Suppressor macrophage treated with lipopolysaccharide for 1 hour (primary cell): ENCODE measurements at places on chromosomes 12 and 14.

- DNase-seq, result no peak
Measured at GRCh38 chr12:32864731-32865130, 31.8 kb downstream of the PKP2 start.

- no peak for DNase-seq
Measured at GRCh38 chr12:72677139-72677538, 405.0 kb downstream of the TRHDE start.

DNA sequence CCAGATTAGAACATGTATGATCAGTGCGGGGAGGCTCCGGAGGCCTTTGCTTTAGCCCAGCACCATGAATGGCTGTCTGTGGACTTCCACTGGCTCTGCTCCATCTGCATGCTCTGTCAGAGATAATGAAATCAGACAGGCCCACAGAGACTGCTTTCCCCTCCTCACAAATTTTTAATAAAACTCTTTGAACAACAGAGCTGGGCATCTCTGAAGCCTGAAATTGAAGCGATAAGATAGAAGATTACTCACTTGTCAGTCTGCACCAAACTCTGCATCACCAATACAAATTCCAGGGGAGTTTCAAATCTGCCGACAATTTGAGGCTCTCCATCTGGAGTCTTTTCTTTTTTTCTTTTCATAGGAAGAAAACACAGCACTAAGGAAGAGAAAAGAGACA is 110.0 kb downstream of the DYRK2 start:
- no peak for DNase-seq

- no peak for DNase-seq
Measured at GRCh38 chr12:109771746-109772621, 58.4 kb downstream of the FAM222A start.

DNA sequence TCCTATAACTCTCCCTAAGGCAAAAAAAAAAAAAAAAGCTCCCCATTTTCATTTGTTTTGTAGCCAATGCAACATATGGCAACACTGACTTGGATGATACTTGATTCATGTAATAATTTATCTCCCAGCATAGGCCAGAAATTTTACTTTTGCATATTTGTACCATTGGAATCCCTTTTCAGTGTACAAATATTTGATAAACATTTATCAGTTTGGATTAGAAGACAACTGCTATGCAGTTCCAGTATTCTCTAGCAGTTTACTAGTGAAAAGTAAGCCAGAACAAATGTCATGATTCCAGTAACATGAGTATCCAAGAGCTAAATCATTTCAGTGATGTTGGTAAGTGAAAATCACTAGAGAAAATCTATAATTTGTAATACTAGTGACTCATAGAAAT is 392.3 kb downstream of the CCER1 start:
- DNase-seq, result no peak

- no peak for DNase-seq
Measured at GRCh38 chr12:92546259-92546634, 156.5 kb upstream of the PLEKHG7 start.

GRCh38 chr12:102501773-102502172 is 21.4 kb upstream of the IGF1 start:
- no peak for DNase-seq

- no peak for DNase-seq
Measured at GRCh38 chr14:68716698-68717097, 76.2 kb downstream of the ZFP36L1 start.

GRCh38 chr12:72110937-72111650 is 161.1 kb upstream of the TRHDE start:
- DNase-seq, result no peak

GRCh38 chr14:60632777-60633176 is 16.5 kb downstream of the SIX1 start:
- no peak for DNase-seq

DNA sequence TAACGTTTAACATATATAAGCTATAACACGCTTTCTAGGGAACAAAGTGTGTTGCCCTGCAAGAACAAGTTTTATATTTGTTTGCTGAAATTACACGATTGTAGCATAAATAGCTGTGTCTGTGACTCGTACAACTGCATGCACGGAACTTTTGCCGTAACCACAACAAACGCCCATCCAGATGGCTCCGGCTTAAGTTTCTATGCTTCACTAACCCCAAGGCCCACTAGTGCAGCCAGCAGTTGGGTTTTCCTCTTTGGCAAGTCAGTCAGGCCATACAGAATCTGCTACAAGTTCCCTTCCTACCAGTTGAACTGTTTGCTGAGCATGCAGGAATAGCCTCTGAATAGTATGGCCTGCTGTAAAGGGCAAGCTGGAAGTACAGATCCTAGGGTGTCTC is 12.1 kb downstream of the CSRP2 start:
- peak; percentile 21 for DNase-seq

- DNase-seq, result no peak
Measured at GRCh38 chr12:76064904-76065303, 19.6 kb downstream of the NAP1L1 start.

DNA sequence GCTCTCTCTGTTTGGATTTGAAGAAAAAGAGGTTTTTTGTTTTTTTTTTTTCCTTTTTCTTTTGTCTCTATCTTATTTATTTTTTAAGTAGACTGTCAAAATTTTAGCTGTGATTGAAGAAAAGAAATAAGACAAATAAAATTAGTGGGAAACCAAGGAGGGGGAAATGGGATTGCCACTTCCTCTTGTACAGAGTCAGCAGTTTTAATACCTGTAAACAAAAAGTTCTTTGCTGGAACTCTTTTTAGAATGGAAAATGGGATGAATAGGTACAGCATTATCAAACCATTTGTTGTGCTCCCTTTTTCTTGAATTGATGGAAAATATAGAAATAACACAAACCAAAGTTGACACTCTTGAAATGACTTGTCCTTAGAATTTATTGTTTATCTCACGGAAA is 680.7 kb downstream of the DIO2 start:
- DNase-seq, result no peak

- peak; percentile 22 for DNase-seq
Measured at GRCh38 chr12:27607591-27607990, 83.6 kb downstream of the PPFIBP1 start.
